Epithelial cell of proximal tubule (primary cell): ENCODE measurements at places on chromosomes 6 and 20.

DNA sequence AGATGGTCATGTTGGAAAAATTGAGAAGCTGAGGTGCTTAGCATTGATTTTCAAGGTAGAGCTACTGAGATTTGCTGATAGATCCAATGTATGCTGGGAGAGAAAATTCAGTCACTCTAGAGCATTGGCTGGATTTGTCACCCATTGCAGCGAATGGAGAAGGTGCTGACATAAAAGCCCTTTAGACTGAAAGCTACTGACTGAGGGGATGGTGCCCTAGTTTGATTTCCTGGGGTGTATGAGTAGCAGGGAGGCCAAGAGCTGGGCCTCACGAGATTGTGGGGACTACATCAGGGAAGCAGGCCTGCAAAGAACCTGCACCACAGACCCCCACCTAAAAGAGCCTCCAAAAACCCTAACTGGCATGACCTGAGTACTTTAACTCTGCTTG lies 23.9 kb upstream of the PRND start:
- DNase-seq = no peak

DNA sequence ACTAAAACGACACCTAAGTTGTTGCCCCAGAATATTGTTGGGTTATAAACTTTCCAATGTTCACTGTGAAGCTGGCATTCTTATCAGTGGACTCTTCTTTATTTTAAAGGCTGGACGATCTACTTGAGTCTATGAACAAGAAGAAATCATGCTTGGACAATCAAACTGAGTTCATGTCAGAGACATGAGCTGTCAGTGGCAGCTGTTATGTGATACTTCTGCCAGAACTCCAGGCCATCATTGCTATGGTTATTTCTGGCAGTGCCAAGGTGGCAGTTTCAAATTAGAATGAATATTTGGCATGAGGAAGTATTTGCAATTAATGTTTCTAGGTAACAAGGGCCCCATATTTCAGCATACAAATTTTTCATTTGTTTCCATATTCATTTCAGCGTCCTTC lies 417.3 kb downstream of the LMBRD1 start:
- DNase-seq = no peak

GRCh38 chr20:38270869-38271605 lies 10.5 kb upstream of the KIAA1755 start:
- DNase-seq = peak; percentile 46

DNA sequence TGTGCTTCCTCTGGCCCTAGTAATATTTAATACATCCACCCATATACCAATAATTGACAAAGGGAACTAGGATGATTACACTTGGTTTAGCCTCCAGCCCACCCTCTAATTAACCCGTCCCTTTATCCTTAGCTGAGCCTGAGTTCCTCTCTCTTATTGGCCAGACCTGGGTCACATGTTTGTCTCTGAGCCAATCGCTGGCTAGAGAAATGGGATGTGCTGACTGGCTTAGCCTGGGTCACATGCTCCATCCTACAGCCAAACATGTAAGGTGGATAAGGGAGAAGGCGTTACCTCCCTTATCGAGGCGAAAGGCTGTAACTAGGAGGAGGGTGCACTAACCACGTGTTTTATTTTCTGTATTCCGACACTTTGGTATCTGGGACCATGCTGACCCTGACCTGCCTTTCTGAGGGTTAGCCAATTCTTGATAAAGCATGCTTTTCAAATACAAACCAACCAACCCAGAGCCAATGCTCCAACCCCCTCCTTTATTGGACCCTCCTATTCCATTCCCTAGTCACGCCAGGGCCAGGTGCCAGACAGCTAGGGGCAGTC lies 262.7 kb downstream of the PREX1 start:
- DNase-seq = no peak

GRCh38 chr6:33827546-33828451 lies 24.0 kb upstream of the MLN start:
- DNase-seq = no peak

- DNase-seq = no peak
Measured at GRCh38 chr6:4599924-4600323, 176.3 kb upstream of the CDYL start.

GRCh38 chr20:44065401-44066340 lies 121.3 kb downstream of the JPH2 start:
- no peak for DNase-seq

DNA sequence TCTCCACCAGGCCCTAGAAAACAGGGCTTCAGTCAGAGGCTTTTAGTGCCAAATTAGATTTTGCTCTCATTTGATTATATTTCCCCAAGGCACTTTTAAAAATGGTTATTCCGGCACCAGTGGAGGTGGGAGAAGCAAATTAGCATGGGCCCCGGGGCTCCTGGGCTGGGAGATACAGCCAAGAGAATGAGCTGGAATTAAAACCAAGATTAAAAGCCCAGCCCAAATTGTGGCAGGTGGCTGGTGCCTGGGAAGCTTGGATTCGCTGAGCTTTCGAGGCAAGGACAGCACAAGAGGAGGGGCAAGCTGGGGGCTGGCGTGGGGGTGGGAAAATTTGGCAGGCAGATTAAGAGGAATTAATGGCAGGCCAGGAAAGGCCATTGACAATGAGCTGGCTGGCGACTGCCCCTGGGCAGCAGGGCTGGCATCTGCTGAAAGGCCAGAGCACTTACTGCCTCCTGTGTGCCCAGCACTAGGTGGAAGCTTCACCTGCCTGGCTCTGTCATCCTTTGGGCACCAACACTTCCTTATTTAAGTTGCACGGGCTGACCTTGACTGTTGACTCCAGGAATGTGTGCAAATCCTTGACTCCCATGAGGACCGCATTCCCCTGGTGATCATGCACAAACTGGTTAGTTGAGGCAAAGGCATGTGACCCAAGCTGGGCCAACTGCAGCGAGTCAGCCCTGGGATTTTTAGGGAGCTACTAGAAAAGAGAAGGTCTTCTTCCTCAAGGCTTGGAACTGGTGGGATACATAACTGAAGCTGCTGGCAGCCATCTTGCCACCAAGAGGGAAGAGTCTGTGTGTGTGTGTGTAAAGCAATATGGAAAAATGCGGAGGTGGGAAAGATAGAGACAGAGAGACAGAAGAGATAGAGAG lies 76.1 kb downstream of the SULF2 start:
- DNase-seq = no peak
